ENCODE measurements at places on chromosomes 11 and 22.

GRCh38 chr22:45450921-45451651 is 37.6 kb downstream of the RIBC2 start:
- no peak for DNase-seq

DNA sequence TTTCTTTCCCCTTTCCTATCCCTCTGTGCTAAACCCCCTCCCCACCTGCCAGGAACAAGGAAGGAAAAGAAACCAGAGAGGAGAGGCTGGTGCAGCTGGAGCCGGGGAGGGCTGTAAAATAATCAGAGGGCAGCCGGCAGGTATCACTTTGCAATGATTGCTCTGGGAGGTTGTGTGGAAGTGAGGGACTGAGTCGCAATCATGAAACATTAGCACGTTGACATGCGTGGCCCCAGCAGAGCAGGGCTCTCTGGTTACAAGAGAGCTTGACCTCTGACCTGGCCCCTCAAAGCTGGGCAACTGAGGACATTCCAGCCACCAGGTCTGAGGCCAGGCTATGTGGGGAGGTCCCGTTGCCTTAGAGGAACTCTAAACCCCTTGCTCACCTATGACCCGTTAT is 170.8 kb upstream of the BDNF start:
- DNase-seq, result no peak

GRCh38 chr22:38964989-38965388 is 7.6 kb downstream of the APOBEC3A start:
- DNase-seq, result no peak

DNA sequence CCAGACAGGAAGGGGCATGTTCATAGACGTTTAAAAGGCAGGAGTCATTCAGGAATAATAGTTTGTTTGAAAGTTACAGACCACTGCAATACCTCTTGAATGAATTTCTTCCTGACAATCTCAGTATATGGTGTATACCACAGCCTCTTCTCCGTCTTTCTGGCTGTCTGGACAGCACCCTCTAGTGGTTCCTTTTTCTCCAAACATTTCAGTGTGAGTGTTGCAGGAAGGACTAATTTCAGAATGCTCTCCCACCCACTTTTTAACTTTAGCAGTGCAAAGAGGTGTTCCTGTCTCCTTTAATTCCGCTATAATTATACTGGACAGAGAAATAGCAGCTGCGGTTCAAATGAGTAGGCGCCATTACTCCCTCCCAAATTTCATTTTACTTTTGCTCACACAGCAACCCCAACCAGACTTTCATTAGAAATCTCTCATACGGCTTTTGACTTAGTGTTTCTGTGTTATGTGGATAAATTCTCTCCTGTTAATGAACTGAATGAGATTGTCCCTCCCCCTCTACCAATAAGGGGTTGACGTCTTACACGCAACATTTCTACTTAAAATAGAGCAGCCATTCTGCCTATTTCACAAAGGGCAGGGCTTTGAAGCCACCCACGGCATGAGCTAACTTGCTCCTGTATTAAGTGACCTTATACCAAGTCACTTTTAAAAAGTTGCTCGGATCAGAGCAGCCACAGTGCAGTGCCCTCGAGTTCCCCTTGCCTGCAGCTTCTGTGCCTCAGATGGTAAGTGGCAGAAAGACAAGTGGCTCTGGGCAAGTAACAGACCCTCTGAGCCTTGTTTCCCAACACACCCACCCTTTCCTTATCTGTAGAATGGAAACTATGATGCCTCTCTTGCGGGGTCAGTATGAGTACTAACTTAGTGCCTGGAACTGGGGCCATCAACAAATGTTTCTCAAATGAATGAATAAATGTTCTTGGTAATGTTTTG is 368.6 kb downstream of the OPCML start:
- peak; percentile 12 for DNase-seq

DNA sequence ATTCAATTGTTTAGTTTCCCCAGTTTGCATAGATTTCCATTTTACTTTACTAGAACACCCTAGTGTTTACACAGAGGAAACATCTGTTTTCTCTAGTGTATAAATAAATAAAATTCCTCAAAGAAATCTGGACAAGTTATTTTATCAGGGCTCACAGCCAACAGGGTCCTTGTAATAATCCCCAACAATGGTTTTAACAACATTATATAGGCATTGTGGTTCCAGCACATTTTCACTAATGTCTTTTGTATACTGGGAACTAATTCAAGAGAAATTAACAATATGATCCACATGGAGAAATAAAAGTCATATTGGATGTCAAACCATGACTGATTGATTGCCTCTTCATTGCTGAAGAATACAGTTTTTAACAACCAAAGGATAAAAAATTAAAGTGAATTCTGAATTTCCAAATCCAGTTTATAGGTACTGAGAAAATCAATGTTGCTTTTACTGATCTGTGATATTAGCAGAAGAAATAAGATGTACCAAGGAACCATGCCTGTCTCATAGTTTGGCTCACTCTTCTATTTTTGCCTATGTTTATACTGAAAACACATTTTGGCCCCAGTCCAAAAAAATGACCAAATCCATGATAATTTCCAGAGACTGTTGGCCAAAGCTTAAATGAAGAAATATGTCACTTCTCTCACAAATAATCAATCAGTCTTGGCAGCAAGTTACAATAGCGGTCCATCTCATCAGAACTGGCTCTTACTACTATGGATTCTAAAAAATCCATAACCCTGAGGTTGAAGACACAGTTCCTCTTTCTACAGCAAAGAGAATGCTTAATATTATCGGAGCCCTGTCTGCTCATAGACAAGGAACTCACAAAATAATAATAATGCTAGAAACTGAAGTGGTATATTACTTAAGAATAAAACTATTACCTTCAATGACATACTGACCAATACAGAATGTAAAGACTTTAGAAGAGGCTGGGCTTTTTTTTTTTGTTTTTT is 1.4 kb upstream of the MS4A13 start:
- DNase-seq, result no peak

DNA sequence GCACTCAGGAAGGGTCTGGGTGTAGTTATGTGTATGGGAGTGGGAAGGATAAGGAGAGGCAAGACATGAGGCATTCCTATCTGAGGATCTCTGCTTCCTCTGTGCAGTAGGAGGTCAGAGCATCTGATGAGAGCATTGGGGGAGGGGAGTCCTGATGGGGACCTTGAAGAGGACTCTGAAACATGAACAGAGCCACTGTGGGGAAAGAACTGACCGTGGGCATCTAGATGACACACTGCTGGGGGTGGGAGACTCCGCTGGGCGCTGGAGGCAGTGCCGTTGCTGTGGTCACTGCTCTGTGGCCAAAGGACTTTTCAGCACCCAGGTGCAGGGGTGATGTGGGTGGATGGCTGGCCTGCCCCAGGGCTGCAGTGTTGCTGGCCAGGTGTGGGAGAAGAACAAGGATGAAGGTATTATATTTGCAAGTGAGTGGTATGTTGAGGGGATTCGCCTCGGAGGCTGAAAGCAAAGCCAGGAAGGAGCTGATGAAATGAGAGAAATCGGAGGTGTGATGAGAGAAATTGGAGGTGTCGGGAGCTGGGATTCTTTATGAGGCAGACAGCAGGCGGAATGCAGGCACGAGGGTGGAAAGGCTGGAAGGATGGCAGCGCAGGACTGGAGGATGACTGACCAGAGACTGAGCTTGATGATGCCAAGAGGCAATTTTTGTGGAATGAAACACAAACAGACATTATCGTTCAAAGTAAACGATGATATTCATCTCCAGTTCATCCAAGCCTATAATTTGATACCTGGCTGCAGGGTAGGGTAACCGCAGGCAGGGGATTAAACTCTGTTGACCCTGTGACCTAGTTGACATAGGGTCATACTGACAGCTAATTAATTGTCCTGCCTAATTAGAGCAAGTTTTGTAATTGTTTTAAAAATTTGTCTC is 19.4 kb upstream of the TMPRSS4 start:
- no peak for DNase-seq

GRCh38 chr11:60511393-60511792 is 3.8 kb upstream of the MS4A13 start:
- no peak for DNase-seq

DNA sequence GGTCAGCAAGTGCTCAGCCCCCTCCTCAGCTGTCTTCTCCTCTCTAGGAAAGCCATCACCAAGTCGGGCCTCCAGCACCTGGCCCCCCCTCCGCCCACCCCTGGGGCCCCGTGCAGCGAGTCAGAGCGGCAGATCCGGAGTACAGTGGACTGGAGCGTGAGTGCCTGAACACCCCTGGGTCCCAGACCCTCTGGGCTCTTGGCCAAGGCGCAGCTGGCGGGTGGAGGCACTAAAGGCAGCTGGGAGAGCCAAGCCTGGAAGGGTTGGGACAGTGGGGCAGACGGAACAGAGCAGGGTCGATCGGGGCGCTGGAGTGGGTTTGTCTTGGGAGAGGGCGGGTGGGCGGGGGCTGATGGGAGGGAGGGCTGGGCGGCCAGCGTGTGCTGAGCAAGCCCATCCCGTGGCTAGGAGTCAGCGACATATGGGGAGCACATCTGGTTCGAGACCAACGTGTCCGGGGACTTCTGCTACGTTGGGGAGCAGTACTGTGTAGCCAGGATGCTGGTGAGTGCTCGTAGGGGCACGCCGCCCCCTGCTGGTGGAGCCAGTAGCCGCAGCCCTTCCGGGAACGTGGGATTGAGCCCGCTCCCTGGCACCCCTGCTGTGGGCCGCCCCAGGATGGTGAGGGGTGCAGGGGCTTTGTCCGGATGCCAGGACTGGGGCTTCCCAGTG is 14.1 kb upstream of the MDK start:
- DNase-seq, result no peak

GRCh38 chr22:32692371-32692770 is 109.1 kb upstream of the TIMP3 start:
- DNase-seq, result no peak

GRCh38 chr22:36796552-36797175 is 20.2 kb downstream of the PVALB start:
- no peak for DNase-seq

- no peak for DNase-seq
Observed at GRCh38 chr11:131667566-131667965, 297.2 kb downstream of the NTM start.

DNA sequence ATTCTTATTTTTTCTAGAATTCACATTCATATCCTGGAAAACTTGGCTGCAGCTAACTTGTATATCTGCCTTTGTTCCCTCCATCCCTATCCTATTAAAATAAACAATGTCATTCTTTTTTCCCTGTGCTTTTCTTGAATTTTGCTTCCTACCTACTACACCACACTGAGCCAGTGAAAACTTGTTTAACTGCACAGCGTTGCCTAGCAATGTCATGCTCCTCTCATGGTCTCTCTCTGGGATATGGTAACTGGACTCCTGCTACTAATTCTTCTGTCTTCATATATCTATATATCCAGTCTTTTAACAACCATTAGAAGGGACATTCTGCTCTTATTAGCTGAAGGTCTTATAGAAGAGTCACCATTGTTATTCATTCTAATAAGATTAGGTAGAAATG is 434.4 kb downstream of the METTL15 start:
- no peak for DNase-seq

GRCh38 chr11:31089117-31089516 is 280.4 kb downstream of the DCDC1 start:
- no peak for DNase-seq

- no peak for DNase-seq
Observed at GRCh38 chr11:19677381-19678080, 35.1 kb upstream of the NAV2 start.

DNA sequence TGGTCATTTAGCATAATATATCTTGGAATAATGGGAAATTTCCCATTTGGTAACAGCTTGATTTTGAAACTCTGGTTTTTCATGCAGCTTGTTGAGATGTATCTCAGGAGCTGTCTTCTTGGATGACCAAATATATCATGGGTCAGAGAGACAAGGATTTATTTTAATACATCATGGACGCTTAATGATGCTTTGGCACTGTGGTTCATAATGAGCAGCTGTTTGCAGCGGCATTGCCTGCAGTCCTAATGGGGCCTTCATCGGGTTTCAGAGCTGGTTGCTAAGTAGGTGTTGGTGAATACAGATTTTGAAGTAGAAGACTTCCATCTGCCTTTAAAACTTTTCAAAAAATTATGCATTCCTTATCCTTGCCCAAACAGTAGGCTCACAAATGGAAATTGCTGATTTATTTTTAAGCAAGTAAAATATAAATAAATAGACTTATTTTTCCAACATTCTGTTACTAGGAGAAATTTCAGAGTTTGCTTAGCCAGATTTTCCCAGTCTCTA is 389.5 kb upstream of the FAT3 start:
- DNase-seq, result no peak

GRCh38 chr11:80350541-80350940 is 909.7 kb upstream of the TENM4 start:
- no peak for DNase-seq

GRCh38 chr22:31321421-31321820 is 24.7 kb downstream of the PATZ1 start:
- DNase-seq, result no peak

- no peak for DNase-seq
Observed at GRCh38 chr11:68999093-68999747, 13.8 kb downstream of the MRGPRF start.

DNA sequence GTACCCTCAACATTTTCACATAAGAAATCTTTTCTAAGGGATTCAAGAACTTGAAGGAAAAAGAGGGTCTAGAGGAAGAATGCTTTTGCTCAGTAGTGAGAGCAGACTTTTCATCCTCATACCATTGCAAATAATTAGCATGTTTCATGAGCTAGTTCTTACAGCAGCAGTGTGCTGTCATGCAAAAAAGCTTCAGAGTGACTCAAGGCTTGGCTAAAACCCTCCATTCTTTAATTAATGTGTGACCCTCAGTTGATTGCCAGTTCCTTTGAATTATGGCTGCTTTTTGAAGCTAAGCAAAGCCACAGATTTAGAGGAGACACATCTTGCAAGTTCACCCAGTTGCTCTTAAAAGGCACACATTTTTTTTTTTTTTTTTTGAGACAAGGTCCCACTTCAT is 36.6 kb upstream of the PCF11 start:
- peak; percentile 19 for DNase-seq

Data from kidney epithelial cell (primary cell).